ENCODE measurements at places on chromosomes 4 and X.

DNA sequence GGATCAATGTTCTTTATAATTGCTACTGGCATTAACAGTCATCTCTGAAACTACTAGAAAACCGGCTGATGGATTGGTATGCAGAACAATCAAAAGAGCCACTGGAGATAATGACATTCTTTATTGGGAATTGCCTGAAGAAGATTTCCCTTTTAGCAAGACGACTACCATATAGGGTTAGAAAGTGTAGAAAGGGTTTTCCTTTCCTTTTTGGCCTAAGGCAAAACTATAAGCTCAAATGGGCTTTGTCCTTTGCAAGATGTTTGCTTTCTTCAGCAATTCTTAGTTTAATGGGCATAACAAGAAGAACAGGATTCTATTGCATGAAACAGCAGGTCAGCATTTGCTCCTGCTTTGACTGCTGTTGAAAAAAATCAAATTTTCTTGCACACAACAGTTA, 214.2 kb upstream of the PCDH10 start:
- DNase-seq = no peak

- DNase-seq = no peak
Observed at GRCh38 chr4:169484485-169484884, 127.9 kb downstream of the NEK1 start.

DNA sequence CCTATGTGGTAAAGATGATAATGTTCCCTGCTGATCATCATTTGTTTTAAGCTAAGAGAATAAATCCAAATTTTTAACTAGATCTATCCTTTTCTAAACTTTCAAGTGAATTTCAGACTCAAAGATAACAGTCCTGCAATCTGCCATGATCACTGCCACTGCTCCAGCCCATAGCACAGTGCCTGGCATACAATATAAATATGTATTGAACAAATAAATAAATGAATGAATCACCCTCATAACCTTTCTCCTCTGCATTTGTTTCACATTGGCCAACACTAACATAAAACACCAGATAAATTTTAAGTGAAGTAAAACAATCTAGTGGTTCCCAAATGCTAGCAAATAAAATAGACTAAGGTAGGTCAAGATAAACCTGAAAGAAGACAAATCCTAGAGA, 439.0 kb downstream of the GPM6A start:
- no peak for DNase-seq

GRCh38 chrX:21926527-21927278, 13.8 kb upstream of the SMS start:
- no peak for DNase-seq

GRCh38 chr4:154999950-155000578, 208.4 kb upstream of the NPY2R start:
- no peak for DNase-seq

DNA sequence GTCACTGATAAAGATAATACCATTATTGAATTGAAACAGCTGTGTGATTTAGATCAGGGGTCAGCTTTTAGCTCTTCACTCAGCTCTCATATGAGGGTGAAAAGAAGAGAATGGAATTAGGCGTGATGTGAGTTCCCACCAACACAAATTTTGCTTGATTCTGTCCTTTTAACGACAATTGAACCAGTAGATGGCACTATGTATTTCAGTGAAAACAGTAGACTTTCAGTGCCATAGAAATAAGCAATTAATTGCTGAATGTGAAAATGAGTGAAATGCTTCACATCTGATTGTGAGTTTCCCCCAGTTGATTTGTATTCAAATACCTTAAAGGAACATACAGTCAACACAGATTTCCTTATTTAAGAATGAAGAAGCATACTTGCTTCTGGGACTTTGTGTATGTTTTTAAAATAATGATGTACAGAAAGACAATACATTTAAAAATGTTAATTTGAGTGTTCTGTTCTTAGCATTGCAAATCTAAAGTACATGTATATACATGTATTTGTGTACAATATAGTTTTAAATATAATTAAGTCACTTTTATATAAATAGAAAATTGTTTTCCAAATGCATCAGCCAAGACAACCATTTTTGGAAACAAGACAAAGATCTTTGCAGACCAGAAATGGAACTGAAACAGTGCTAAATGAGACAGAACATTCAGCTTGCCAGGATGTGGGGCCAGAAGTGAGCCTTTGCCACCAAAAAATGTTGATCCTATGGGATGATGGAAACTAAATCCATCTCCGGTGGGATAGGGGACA, 178.8 kb downstream of the SNCA start:
- DNase-seq = no peak

- no peak for DNase-seq
Observed at GRCh38 chrX:124018023-124018422, 56.5 kb downstream of the STAG2 start.

GRCh38 chr4:92477298-92477697, 173.5 kb downstream of the GRID2 start:
- no peak for DNase-seq

- DNase-seq = no peak
Observed at GRCh38 chr4:3202836-3203820, 45.8 kb upstream of the MSANTD1 start.

DNA sequence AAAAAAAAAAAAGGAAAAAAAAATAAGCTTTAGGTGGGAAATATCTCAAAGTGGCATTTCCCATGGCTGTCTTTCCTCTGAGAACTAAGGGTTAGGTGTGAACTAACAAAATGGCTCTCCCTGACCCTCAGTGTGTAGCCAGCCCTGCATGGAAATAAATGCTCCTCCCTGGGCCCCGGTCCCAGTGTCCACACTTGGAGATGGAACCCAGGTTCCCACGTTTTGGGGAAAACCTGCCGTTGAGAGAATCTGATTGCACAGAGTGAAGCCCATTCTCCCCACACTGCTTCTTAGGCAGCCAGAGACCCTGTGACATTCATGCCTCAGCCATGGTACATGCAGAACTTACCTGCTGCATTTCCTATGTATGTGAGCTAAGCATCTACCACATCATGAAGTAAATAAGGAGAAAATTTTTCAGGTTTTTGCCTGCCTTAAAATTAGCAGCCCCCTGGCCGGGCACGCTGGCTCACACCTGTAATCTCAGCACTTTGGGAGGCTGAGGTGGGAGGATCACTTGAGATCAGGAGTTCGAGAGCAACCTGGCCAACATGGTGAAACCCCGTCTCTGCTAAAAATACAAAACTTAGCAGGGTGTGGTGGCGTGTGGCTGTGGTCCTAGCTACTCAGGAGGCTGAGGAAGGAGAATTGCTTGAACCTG, 34.5 kb downstream of the HTT-AS start:
- no peak for DNase-seq

- no peak for DNase-seq
Observed at GRCh38 chr4:145886871-145887240, 51.8 kb downstream of the ZNF827 start.

DNA sequence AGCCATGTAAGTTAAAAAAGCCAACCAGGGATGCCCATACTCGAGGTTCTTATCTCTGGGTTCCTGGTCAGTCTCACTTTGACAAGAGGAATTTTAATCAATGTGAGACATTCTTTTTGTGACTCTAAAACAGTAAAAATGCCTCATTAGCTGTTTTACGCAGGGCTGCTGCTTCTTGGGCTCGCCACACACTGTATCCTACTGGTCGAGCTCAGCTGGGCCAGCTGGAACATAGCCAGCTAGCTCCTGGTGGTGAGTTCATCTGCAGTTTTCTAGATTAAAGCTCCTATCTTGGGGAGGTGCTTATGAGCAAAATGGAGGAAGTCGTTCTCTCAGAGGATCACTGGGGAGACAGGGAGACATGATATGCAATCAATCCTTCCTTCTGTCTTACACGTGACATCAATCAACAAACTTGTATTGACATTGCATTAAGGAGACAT, 55.9 kb upstream of the LEF1 start:
- no peak for DNase-seq

GRCh38 chr4:142365391-142365790, 480.7 kb downstream of the INPP4B start:
- DNase-seq = no peak

DNA sequence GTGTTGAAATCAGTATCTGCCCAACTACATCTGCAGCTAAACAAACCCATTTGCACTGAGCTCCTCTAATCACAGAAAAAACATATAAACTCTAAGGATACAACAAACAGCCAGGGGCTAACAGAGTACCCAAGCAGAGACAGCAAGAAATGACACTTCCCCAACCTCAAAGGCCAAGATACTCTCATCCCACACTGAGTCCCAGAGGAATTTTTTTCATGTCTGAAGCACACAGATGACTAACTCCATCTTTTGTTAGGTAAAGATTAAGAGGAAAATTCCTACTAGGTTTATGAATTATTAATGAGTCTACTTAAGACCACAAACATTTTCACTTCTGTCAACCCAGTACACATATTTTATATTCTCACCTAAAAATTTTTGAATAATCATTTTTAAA, 31.6 kb downstream of the SEPSECS start:
- DNase-seq = no peak

GRCh38 chrX:149495573-149496071, 9.5 kb downstream of the IDS start:
- no peak for DNase-seq

DNA sequence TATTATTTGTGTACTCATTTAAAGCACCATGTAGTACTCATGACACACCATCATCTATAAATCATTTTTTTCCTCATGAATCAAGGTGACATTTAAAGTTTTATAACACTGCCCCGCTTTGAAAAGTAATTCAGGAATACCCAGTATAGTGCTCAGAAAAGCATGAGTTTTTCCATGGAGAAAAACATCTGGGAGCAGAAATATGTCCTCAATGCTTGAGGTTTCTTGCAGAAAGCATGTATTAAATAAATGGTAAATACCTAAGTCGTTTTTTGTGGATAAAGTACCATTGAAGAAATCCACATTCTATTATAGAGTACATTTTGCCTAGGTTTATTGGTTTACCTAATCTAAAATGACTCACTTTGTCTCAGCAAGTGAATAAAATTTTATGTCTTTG, 66.2 kb downstream of the UBA6 start:
- no peak for DNase-seq

- no peak for DNase-seq
Observed at GRCh38 chrX:111854556-111855490, 21.2 kb upstream of the TRPC5OS start.

- no peak for DNase-seq
Observed at GRCh38 chr4:2320746-2321145, 58.8 kb upstream of the MXD4 start.

GRCh38 chr4:10124167-10124930, 7.8 kb upstream of the WDR1 start:
- no peak for DNase-seq

GRCh38 chrX:40446921-40447320, 133.8 kb upstream of the ATP6AP2 start:
- no peak for DNase-seq

GRCh38 chr4:145069361-145069760, 28.6 kb downstream of the ANAPC10 start:
- no peak for DNase-seq

DNA sequence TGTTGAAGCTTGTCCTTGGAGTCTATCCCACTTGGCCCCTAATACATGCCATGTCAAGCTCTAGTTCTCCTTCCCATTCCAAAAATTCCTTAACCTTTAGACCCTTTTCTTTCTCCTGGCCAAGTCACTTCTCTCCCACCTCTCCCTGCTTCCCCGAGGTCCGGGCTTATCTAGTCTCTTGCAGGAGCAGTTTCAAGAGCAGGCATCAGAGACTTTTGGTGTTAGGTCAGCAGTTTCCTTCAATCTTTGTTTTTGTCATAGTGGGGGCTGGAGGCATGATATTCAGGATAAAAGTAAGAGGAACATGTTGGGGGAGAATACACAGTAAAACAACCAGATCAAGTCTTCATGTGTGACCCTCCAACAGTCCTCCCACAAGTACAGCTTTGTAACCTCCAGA, 11.5 kb upstream of the IDS start:
- no peak for DNase-seq

DNA sequence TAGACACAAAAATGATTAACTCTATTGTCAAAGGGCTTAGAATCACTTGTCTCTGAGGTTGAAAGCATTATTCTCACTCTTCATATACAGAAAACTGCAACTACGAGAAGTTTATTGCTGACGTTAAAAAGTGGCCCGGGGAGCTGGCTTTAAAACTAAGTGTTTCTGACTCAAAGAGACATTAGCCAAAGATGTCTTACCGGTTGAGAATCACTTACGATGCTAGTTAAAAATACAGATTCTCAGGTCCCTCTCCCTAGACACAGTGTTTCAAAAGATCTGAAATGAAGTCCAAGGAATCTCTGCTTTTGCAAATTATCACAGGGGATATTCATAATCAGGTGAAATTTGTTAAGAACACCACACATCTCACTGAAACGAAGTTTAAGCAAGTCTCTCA, 1.2 kb downstream of the GNPDA2 start:
- DNase-seq = no peak

- DNase-seq = no peak
Observed at GRCh38 chr4:189033801-189034347, 894.6 kb downstream of the TRIML1 start.

Measured in stimulated activated CD8-positive, alpha-beta memory T cell treated with anti-CD3 and anti-CD28 coated beads, Interleukin-7, amount 100 ng/mL, for 1 hour (primary cell).